NCI-H1930 (cell line): ENCODE measurements at places on chromosomes 13 and 19.
A peak's percentile ranks its signal among the peaks of the same experiment; 100 is the strongest.

- no peak for DNase-seq
Measured at GRCh38 chr13:41974262-41974900, 13.5 kb upstream of the VWA8 start.

- no peak for DNase-seq
Measured at GRCh38 chr19:1907563-1908363, 2.6 kb downstream of the ADAT3 start.

GRCh38 chr19:18967358-18968146 is 26.5 kb upstream of the HOMER3 start:
- DNase-seq = no peak

DNA sequence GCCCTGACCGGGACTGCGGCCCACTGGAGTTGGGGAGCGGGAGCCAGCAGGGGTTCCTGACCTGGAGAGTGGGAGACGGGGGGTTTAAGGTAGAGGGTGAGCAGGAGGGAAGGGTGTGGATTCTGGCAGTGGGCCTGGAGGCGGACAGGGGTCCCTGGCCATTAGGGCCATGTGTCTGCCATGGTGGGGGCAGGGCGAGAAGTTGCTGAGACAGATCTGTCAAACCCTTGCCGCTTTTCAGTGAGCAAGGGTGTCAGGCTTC is 12.2 kb upstream of the SELENOW start:
- DNase-seq = no peak

- no peak for DNase-seq
Measured at GRCh38 chr19:28710278-28710677, 502.7 kb downstream of the UQCRFS1 start.

- DNase-seq = no peak
Measured at GRCh38 chr13:19795956-19796355, 13.2 kb upstream of the PSPC1 start.

DNA sequence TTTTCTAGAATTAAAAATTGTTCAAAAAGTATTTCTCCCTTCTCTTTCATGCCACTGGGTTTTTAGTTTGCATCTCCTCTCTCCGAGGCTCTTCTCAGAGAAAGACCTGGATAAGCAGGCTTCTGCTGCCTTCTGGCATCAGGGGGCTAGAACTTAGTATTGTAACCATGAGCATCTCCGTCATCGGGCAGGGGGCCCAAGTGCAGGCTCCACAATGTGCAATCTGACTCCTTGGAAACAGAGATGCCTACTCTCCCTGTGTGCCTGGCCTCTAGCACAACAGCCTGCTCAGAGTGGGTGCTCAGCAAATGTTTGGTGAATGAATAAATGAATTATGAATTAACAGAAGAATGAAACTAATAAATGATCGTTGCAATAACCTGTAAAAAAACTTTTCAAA is 45.6 kb upstream of the MTIF3 start:
- DNase-seq = no peak

DNA sequence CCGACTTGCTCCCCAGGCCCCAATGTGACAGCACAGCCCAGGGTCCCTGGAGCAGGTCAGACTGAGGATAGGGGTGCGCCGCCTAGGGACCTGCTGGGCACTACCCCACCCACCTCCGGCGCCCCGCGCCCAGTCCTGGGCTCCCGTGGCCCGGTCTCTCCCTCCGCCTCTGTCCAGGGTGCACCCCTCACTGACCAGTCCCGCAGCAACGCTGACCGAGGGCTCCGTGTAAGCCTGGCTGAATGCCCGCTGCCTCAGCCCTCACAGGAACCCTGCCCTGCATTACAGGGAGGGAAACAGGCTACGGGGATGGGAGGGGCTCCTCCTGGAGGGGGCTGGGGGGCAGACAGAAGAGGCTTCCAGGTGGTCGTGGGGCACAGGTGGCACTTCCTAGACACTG is 31.7 kb downstream of the GPX4 start:
- DNase-seq = no peak

DNA sequence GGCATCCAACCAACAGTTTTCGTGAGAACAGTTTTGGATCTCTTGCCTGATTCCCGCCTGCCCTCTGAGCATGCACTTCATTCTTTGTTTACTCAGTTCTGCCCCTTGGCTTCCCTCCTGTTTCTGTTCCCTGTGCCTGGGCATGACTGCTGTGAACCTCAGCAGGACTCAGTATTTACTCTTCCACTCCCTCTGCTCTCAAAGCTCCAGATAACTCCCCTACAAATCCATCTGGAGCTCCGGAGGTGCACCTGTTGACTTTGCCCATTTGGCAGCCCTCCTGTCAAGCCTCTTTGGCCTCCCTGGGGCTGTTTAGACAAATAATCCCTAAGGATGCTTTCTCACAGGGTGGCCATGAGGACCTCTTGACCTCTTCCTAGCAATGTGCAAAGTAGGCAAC is 34.2 kb upstream of the ARGLU1 start:
- DNase-seq = no peak

DNA sequence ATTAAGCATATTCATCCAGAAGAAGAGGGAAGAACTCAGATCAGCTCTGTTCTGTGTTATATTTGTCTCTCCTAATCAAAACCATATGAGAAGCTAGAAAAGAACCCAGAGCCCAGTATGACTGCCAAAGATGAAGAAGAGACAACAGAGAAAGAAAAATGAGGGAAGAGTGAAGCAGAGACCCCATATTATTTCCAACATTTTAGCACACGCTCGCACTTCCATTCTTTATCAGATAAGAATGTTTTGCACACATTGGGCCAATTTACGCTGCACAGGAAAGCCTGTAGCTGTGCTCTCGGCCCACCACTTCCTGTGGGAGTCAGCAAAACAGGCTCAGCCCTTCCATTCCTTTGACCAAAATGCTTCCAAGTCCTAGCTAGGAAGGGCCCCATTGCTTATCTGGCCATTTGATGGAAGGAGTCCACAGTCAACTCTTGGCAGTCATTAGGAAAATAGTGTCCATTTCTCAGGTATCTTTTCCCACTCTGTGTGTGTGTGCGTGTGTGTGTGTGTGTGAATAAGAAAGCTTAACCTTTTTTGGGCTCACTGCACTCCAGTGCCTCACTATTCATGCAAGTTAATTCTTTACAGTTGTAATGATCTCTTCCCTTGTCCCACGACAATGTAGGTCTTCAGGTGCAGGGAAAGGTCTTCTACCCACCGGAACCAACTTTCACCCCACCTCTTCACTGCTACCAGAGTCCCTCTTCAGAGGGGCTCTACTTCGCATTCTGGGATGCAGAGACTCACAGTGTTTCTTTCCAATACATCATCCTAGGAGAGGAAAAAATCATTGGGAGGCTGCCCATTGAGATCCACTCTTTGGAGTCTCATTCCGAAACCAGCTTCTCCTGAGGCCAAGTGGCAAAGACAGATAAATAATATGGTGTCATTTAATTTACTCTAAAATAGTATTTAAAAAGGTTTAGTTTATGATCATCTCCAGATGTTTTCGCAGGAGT is 237.5 kb downstream of the COG6 start:
- DNase-seq = no peak

GRCh38 chr13:40103864-40104263 is 448.4 kb downstream of the COG6 start:
- no peak for DNase-seq

GRCh38 chr13:95485518-95486144 is 66.9 kb upstream of the CLDN10 start:
- DNase-seq = no peak

GRCh38 chr13:24985107-24985506 is 110.8 kb upstream of the PABPC3 start:
- no peak for DNase-seq

GRCh38 chr13:30116379-30116778 is 191.0 kb downstream of the KATNAL1 start:
- no peak for DNase-seq

DNA sequence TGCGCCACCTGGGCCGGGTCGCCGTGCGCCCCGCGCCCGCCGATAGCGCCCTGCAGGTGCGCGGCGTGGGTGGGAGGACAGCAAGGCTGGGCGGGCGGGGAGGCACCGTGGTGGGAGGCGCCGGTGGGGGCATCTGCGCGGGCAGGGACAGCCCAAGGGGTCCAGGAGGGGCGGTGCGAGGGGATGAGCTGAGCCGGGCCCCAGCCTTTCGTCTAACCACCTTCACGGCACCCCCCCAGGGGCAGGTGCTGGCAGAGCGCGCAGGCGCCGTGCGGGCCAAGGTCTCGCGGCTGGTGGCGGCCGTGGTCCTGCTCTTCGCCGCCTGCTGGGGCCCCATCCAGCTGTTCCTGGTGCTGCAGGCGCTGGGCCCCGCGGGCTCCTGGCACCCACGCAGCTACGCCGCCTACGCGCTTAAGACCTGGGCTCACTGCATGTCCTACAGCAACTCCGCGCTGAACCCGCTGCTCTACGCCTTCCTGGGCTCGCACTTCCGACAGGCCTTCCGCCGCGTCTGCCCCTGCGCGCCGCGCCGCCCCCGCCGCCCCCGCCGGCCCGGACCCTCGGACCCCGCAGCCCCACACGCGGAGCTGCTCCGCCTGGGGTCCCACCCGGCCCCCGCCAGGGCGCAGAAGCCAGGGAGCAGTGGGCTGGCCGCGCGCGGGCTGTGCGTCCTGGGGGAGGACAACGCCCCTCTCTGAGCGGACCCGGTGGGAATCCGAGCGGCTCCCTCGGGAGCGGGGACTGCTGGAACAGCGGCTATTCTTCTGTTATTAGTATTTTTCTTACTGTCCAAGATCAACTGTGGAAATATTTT is 3.1 kb downstream of the KISS1R start:
- DNase-seq = peak; percentile 50

DNA sequence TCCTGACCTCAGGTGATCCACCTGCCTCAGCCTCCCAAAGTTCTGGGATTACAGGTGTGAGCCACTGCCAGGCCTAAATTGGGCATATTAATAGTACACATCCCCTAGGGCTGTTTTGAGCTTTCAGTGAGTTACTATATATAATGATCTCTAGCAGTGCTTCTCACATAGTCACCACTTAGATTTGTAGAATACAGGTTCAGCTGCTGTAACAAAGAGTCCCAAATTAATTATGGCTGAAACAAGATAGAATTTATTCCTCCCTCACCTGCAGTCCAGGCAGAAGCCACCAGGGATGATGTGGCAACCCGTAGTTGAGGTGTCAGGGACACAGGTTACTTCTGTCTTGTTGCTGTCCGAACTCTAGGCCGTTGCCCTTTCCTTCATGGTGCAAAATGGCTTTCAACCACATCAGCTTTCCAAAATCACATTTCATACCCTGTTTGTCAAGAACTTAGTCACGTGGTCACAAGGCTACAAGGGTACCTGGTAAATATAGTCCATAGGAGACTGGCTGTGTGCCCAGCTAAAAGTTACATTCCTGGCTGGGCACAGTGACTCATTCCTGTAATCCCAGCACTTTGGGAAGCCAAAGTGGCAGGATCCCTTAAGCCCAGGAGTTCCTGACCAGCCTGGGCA is 2.9 kb downstream of the PROSER3 start:
- DNase-seq = no peak

DNA sequence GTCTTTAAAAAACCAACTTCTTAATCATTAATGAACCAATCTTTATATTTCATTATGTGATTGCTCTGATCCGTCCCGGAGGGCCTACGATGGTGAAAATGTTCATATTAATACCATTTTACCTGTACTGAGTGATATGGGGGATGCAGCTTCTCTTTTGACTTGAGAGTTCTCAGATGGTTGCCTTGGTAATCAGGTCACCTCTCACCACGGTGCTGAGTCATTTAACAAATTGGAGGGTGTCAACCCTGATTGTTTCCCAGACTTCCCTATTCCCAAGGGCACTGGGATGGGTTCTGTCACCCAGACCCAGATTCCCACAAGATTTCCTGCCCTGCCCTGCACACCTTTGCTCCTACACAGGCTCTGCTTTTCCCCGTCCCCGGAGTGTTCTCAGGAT is 128.5 kb upstream of the TMTC4 start:
- no peak for DNase-seq

DNA sequence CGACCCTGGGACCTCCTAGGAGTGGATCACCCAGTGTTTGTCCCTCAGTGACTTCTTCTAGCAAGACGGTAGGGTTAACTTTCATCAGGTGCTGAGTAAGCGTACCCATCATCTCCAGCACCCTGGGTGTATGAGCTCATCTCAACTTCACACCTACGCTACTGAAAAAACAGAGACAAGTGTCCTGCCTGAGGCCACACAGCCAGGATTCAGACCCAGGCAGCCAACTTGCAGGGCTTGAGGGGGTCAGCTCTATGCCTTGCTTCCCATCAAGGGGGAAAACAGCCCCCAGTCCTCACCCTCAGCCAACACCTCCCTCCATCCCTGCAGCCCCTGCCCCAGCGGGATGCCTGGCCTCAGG is 4.6 kb downstream of the TLE2 start:
- DNase-seq = no peak

GRCh38 chr13:95137096-95137495 is 164.2 kb downstream of the ABCC4 start:
- no peak for DNase-seq

GRCh38 chr19:44806291-44806690 is 2.6 kb upstream of the BCAM start:
- no peak for DNase-seq

DNA sequence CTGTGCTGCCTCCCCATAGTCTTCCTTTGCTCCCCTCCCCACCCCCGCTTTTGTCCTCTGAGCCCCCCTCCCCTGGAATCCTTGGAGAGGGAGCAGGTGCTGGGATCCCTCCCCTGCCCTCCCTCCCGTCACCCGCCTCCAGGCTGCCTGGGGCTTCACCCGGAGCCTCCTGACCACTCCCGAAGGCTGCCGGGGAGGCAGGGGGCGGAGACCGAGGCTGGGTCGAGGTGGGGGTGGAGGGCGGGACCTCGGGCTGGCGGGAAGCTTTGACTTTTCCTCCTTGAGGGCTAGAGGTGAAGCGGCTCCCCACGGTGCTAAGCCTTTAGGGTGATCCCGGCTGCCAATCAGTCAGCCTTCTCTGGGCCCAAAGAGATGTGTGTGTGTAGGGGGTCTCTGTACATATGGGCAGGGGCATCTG is 1.5 kb downstream of the KMT5C start:
- no peak for DNase-seq

GRCh38 chr13:33875618-33876401 is 57.9 kb downstream of the RFC3 start:
- no peak for DNase-seq

DNA sequence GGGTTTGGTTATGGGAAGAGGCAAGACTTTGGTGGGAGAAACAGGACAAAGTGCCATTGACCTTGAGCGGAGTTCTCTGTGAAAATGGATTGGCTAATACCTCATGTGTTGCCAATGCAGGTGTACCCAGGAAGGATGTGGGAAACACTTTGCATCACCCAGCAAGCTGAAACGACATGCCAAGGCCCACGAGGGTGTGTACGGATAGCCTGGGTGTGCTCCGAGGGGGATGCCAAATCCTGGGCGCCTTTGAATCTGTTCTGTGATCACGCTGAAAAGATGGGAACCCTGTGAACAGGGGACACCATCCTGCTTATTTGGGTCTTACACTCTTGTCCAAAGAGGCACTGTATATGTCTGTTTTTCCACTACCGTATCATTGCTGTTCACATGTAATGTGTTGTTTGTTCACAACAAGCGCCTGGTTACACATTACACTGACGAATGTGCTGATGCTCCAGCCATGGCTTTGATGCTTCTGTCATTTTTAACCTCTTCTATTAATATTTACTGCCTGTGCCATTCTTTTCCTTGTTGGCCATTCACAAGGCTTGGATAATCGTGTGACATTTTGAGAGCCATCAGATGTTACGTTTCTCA is 8.3 kb downstream of the GTF3A start:
- DNase-seq = no peak

GRCh38 chr13:72072261-72072660 is 205.3 kb upstream of the DACH1 start:
- no peak for DNase-seq
